ENCODE measurements at places on chromosomes 6 and 20. TPM values are rescaled to one million over a fixed set of nuclear protein-coding genes. Genes with fewer than 3 reads are reported as not detected.

AK9 gene
- 3.5 TPM for total RNA-seq

BMP7 gene
- total RNA-seq: 0.38 TPM

ENPP5 gene
- total RNA-seq: 4.8 TPM

BMP5 gene
- 0.18 TPM for total RNA-seq

GGTLC1 gene
- not detected for total RNA-seq

CALHM4 gene
- not detected for total RNA-seq

SLPI gene
- 0.82 TPM for total RNA-seq

BPIFA1 gene
- not detected for total RNA-seq

SAMD3 gene
- 1.0 TPM for total RNA-seq

TSPO2 gene
- not detected for total RNA-seq

RPP40 gene
- total RNA-seq: 9.6 TPM

ANGPT4 gene
- 0.51 TPM for total RNA-seq

GPX5 gene
- total RNA-seq: not detected

- DNase-seq: no peak
- H3K36me3 ChIP-seq: no peaks in the 10 kb centered on the region
- no peak overlapping the region for H3K4me3 ChIP-seq
- peaks cover 3% of the 10 kb centered on the region for H3K27me3 ChIP-seq
- peaks cover 17% of the 10 kb centered on the region for H3K4me1 ChIP-seq
These were observed 30.2 kb upstream of the SGK1 start for GRCh38 chr6:134347885-134348805.

DNA sequence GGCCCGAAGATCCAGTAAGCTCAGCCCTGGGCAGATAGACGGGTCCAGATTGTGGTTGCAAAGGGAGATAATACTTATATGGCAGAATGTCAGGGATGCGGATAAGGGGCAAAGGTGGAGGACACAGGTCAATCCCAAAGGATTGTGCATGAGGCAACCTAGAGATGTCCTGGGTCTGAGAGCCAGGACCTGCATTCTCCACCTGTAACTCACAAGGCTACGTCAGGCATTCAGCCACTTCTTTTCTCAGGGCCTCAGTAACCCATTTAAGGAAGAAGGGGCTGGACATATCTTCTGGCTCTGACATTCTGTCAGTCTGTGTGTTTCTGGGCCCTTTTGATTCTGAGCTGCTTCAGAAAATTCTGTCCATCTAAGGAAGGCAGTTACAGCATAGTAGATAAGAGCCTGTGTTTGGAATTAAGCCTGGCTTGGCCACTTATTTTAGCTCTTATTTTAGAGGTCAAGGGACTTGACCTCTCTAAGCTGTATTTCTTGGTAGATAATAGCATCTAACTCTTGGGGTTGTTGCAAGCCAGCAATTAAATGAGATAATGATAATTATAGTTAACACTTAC is 40.2 kb downstream of the CNBD2 start:
- no peaks in the 10 kb centered on the region for H3K4me1 ChIP-seq
- no peak overlapping the region for H3K27ac ChIP-seq
- no peak overlapping the region for H3K4me3 ChIP-seq
- peaks cover 5% of the 10 kb centered on the region for H3K27me3 ChIP-seq
- DNase-seq: no peak

DNA sequence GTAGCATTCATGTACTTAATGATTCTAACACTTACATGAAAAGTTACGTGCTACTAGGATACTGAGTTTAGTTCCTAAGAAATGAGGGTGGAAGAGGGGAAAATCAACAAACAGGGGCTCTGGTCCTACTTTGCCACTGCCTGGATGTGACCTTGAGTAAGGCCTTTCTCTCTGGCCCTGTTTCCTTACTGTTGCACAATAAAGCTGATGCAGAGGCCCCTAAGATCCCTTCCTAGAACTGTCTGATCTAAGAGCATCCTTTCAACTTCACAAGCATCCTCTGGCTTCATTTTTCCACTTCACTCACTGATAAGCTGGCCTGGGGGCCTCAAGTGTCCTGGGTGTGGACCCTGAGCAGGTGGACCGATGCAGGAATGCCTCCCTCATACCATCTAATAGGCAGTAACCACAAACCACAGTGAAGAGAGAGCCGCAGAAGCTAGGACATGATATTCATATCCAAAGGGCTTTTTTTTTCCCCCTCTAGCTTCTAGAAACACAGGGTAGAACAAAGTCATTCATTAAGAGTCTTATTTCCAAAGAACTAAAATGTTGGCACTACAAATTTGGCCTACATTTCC is 21.6 kb downstream of the FKBP1A start:
- peak overlapping the region; percentile 75 for H3K27ac ChIP-seq
- peaks cover 5% of the 10 kb centered on the region for H3K27me3 ChIP-seq
- DNase-seq: no peak
- peaks cover 64% of the 10 kb centered on the region for H3K4me1 ChIP-seq
- peak overlapping the region; percentile 67 for H3K4me3 ChIP-seq

DNA sequence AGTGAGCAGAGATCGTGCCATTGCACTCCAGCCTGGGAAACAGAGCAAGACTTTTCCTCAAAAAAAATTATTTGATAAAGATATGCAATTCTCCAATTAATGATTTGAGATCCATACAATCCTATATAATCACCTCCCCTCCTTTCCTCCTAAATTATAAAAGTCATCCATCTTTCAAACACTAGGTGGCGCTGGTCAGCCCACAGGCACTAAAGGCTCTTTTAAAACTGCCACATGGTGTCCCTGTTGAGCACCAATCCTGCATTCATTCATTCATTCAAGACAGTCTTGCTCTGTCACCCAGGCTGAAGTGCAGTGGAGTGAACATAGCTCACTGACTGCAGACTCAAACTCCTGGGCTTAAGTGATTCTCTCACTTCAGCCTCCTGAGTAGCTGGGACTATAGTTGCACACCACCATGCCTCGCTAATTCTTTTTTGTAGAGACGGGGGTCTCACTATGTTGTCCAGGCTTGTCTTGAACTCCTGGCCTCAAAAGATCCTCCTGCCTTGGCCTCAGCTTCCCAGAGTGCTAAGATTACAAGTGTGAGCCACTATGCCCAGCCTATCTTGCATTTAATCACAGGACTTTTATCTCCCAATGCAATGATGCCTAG is 58.7 kb upstream of the SLC2A12 start:
- H3K27me3 ChIP-seq: no peaks in the 10 kb centered on the region
- DNase-seq: peak; percentile 34
- H3K27ac ChIP-seq: peak overlapping the region; percentile 30
- peaks cover 13% of the 10 kb centered on the region for H3K4me1 ChIP-seq

GRCh38 chr6:165755583-165755982 is 92.5 kb upstream of the PDE10A start:
- H3K27me3 ChIP-seq: peaks cover 1% of the 10 kb centered on the region
- H3K27ac ChIP-seq: peak overlapping the region; percentile 11
- DNase-seq: no peak
- H3K4me3 ChIP-seq: no peak overlapping the region

- H3K27ac ChIP-seq: peak overlapping the region; percentile 52
- no peak overlapping the region for H3K4me3 ChIP-seq
- peaks cover 13% of the 10 kb centered on the region for H3K27me3 ChIP-seq
- H3K4me1 ChIP-seq: peaks cover 79% of the 10 kb centered on the region
- DNase-seq: no peak
These were observed 27.4 kb downstream of the TRAM2 start for GRCh38 chr6:52549428-52549827.

- H3K4me1 ChIP-seq: peaks cover 32% of the 10 kb centered on the region
- peaks cover 17% of the 10 kb centered on the region for H3K27me3 ChIP-seq
- DNase-seq: no peak
- peak overlapping the region; percentile 52 for H3K27ac ChIP-seq
These were observed 590 bp downstream of the C20orf204 start for GRCh38 chr20:64036346-64037198.

DNA sequence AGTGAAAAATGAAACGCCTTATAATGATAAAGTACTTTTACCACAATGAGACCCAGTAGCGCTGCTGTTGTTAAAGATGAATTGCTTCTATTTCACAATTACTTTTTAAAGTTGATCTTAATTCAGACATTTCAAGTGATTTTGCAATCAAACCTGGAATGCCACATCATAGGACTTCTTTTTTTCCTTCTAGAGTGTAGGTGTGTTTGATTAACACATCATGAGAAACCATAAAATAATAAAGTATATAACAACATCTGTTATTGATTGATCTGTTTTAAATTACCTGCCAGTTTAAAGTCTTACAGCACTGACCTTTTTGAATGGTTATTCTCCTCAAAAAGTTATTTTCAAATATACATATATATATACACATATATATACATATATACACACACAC is 38.6 kb downstream of the HEBP2 start:
- H3K27ac ChIP-seq: no peak overlapping the region
- no peak overlapping the region for H3K4me3 ChIP-seq
- H3K4me1 ChIP-seq: no peaks in the 10 kb centered on the region
- peaks cover 13% of the 10 kb centered on the region for H3K36me3 ChIP-seq
- no peaks in the 10 kb centered on the region for H3K27me3 ChIP-seq
- DNase-seq: no peak

DNA sequence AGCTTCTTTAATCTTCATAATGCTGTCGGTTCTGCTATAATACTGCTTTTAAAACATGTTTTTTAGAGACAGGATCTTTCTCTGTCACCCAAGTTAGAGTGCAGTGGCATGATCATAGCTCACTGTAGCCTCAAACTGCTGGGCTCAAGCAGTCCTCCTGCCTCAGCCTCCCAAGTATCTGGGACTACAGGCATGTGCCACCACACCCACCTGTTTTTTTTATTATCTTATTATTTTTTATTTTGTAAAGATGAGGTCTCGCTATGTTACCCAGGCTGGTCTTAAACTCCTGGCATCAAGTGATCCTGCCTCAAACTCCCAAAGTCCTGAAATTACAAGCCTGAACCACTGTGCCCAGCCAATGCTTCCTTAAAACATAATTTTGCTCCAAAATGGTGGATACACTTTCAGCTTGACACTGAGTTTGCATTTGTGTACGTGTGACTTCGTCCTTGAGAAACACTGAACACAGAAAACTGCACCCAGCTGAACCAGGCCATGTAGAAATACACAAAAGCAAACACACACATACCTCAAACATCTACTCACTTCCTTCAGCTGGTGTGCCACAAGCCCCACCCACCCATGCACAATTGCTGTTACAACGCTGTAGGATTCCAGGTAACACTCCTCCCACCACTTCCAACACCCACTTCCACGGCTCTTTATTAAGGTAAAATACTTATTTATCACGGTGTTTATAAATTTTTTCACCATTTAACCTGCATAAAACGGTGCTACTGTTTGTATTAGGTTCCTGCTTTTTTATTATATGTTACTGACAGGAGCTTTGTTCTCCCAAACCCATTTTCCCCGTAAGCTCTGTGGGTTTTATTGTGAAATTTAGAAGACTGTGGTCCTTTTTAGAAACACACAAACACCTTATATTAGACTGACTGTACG is 109.1 kb downstream of the TSHZ2 start:
- H3K4me1 ChIP-seq: peaks cover 19% of the 10 kb centered on the region
- H3K27ac ChIP-seq: peak overlapping the region; percentile 88
- H3K27me3 ChIP-seq: peaks cover 4% of the 10 kb centered on the region
- H3K36me3 ChIP-seq: no peaks in the 10 kb centered on the region

DNA sequence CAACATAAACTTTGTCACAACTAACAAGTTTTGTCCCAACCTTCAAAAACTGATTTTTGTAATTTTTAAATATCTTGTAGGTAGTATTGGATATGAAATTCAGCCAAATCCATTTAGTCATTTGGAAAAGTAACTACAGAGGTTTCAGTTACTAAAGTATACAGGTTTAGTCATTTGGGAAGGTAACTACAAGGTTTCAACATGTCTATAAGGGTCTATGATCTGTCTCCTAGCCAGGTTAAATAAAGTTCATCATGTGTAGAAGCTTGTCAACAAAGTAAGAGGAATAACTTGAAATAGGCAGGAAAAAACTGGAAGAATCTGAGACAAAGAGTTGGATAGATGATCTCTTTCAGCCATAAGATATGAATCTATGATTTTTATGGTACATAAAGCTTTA is 229.8 kb downstream of the COL12A1 start:
- no peak overlapping the region for H3K4me3 ChIP-seq
- H3K27me3 ChIP-seq: peaks cover 1% of the 10 kb centered on the region
- DNase-seq: no peak
- no peaks in the 10 kb centered on the region for H3K36me3 ChIP-seq
- no peak overlapping the region for H3K27ac ChIP-seq
- H3K4me1 ChIP-seq: peaks cover 20% of the 10 kb centered on the region

DNA sequence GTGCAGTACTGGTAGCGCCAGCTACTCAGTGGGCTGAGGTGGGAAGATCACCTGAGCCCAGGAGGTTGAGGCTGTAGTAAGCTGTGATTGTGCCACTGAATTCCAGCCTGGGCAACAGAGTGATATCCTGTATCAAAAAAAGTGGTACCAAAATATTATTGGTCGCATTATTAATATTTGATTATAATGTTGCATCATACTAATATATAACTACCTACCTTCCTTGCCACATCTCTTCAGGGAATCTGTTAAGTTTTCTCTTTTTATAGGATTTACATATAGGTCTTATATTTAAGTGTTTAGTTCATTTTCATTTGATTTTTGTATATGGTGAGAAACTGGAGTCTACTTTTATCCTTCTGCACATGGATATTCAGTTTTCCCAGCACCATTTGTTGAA is 66.3 kb upstream of the PHACTR3 start:
- H3K4me3 ChIP-seq: no peak overlapping the region
- no peaks in the 10 kb centered on the region for H3K36me3 ChIP-seq
- H3K27ac ChIP-seq: no peak overlapping the region
- no peaks in the 10 kb centered on the region for H3K4me1 ChIP-seq
- no peak for DNase-seq

GRCh38 chr6:111687652-111688051 is 82.0 kb upstream of the TRAF3IP2 start:
- no peak for DNase-seq
- H3K27ac ChIP-seq: peak overlapping the region; percentile 61
- H3K36me3 ChIP-seq: peaks cover 79% of the 10 kb centered on the region
- H3K27me3 ChIP-seq: peaks cover 13% of the 10 kb centered on the region
- no peak overlapping the region for H3K4me3 ChIP-seq

GRCh38 chr6:45818655-45819054 is 197.0 kb downstream of the CLIC5 start:
- peaks cover 20% of the 10 kb centered on the region for H3K4me1 ChIP-seq
- H3K4me3 ChIP-seq: no peak overlapping the region
- no peak overlapping the region for H3K27ac ChIP-seq
- peaks cover 2% of the 10 kb centered on the region for H3K27me3 ChIP-seq
- no peak for DNase-seq
- peaks cover 5% of the 10 kb centered on the region for H3K36me3 ChIP-seq

DNA sequence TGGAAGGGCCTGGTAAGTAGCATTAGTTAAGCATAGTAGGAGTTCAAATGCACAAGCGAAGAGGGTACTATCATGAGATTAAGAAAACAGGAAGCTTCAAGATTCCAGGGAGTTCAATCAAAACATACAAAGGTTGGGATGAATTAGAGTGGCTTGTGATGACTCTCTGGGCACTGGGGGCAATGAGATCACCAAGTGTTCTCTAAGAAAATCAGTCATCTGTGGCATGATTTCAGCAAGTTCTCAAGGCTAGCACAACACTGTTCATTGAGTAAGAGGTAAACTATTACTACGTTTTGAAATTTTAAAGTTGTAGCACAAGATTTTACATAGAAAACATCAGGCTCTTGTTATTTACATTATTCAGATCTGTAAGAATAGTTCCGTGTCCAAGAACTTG is 139.7 kb upstream of the FLRT3 start:
- no peaks in the 10 kb centered on the region for H3K4me1 ChIP-seq
- H3K36me3 ChIP-seq: no peaks in the 10 kb centered on the region
- H3K27ac ChIP-seq: no peak overlapping the region

GRCh38 chr6:85461798-85462170 is 11.9 kb downstream of the NT5E start:
- DNase-seq: no peak
- no peak overlapping the region for H3K27ac ChIP-seq
- H3K4me1 ChIP-seq: peaks cover 71% of the 10 kb centered on the region
- H3K27me3 ChIP-seq: peaks cover 3% of the 10 kb centered on the region

Data from endothelial cell (in vitro differentiated cells).